ENCODE measurements at places on chromosomes 6 and 20. TPM values are rescaled to one million over a fixed set of nuclear protein-coding genes. Genes with fewer than 3 reads are reported as not detected.

FOXP4 gene
- total RNA-seq = 7.7 TPM

DOK5 gene
- total RNA-seq = 58.4 TPM

RAE1 gene
- total RNA-seq = 36.5 TPM

UNC5CL gene
- total RNA-seq = 1.7 TPM

SLC25A27 gene
- 26.5 TPM for total RNA-seq

KIFC1 gene
- 2.3 TPM for total RNA-seq

MRAP2 gene
- 0.70 TPM for total RNA-seq
